ENCODE measurements at places on chromosomes 2 and 18.
A peak's percentile ranks its signal among the peaks of the same experiment; 100 is the strongest.

- DNase-seq, result no peak
Measured at GRCh38 chr2:201136889-201137321, 20.9 kb downstream of the CFLAR start.

DNA sequence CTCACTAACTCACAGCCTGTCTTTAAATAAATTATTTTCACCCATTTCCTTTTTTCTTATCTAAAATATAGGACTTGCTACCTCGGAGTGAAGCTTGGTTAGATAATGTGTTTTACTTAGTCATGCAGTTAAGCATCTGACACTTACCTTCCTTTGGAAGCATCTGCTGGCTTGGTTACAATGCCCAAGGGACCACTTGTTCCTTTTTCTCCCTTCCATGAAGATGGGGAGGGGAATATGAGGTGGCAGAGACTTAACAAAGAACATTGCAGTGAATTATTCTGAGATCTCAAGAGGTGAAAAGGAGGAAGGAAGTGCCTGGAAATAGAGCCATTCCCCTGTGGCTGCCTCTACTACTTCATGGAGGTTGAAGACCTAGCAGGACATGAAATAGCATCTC, 145.4 kb upstream of the FOSL2 start:
- no peak for DNase-seq

GRCh38 chr2:30150786-30151185, 4.0 kb downstream of the YPEL5 start:
- DNase-seq, result no peak

GRCh38 chr2:104851291-104852089, 2.4 kb upstream of the POU3F3 start:
- DNase-seq, result peak; percentile 33

DNA sequence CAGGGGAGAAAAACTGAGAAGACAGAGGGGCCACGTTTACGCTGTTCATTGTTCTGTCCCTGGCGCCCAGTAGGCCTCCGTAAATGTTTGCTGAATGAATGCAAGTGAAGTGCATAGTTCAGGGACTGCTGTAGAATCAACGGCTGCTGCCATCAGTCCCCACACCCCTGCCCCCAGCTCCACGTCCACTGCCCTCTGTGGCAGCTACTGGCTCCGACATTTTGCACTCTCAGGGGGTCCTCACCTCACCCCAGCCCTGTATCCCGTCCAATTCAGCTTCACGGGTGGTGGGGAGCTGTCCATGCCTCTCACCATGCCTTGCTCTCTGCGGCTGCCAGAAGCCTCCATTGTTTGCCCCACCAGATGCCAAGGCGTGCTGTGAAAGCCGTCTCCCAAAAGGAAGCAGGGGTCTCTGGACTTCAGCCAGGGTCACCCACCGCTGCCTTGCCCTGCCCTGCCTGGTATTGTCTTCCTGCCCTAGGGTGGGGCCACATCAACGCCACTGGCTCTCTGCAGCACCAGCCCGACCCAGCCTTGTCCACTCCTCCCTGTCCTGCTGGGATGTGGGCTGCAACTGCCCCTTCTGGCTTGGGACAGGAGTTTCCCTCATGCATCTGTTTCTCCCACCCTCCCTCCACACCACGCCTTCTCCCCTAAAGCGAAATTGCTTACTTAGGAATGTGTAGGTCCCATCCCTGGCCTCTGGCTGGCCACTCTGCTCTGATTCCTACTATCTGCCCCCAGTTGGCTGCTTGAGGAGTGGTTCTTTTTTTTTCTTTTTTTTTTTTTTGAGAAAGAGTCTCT, 86.0 kb downstream of the RHOB start:
- DNase-seq, result no peak
